ENCODE measurements at places on chromosomes 11 and 22.

- DNase-seq, result no peak
Observed at GRCh38 chr11:102001657-102002338, 45.4 kb upstream of the CFAP300 start.

DNA sequence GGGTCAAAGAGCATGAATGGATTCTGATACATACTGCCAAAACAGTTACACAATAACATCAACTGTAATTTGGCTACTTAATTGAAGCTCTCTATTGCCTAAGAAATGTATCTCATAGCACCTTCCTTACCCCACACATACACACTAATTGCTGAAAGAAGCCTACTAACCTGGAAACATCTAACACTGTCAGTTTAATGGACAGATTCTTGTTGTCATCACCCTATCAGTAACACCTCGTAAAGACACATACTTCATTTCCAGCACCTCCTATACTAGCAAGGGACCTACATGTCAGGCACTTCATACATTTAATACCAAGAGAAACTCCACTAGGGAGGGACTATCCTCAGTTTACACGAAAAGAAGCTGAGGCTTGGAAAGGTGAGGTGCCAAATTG lies 9.9 kb downstream of the NAP1L4 start:
- no peak for DNase-seq

DNA sequence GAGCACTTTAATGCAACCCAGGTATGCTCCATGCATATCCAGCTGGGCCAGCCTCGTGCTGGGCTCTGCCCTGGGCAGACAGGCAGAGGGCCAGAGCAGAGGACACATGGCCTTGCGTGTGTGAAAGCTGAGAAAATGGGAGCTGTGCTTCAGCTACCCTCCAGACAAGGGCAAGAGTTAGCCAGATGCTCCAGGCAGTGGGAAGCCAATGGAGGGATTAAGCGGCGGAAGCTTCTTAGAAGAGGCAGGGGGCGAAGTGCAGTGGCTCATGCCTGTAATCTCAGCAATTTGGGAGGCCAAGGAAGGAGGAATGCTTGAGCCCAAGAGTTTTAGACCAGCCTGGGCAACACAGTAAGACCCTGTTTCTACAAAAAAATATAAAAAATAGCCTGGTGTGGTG lies 9.8 kb upstream of the ARHGEF17 start:
- no peak for DNase-seq

- DNase-seq, result no peak
Observed at GRCh38 chr11:2760196-2760871, 60.5 kb upstream of the KCNQ1OT1 start.

GRCh38 chr11:10405865-10406592 lies 49.0 kb upstream of the AMPD3 start:
- DNase-seq, result peak; percentile 16

GRCh38 chr11:75286826-75287465 lies 46.4 kb downstream of the TPBGL start:
- no peak for DNase-seq

DNA sequence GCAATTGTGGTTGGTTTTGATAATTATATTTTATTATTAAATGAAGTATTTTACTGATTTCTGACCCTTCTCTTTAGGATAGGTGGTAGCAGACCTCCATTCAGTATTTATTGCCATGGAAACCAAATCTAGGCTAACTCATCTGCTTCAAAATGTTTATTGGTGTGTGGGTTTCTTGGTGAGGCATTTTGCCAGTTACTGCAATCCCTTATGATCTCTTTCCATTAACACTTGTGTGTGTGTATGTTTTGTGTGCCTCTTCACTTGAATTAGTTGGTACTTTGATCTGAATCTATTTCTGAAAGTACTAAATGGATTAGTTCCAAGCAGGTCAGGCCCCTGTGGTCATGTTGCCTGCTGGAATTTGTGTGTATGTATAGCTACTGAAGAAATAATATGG lies 184.4 kb upstream of the C11orf87 start:
- DNase-seq, result no peak

- no peak for DNase-seq
Observed at GRCh38 chr22:49553076-49553475, 274.6 kb downstream of the BRD1 start.

GRCh38 chr11:100791860-100792259 lies 104.8 kb downstream of the ARHGAP42 start:
- DNase-seq, result no peak

- no peak for DNase-seq
Observed at GRCh38 chr11:32706985-32707741, 87.3 kb downstream of the CCDC73 start.

DNA sequence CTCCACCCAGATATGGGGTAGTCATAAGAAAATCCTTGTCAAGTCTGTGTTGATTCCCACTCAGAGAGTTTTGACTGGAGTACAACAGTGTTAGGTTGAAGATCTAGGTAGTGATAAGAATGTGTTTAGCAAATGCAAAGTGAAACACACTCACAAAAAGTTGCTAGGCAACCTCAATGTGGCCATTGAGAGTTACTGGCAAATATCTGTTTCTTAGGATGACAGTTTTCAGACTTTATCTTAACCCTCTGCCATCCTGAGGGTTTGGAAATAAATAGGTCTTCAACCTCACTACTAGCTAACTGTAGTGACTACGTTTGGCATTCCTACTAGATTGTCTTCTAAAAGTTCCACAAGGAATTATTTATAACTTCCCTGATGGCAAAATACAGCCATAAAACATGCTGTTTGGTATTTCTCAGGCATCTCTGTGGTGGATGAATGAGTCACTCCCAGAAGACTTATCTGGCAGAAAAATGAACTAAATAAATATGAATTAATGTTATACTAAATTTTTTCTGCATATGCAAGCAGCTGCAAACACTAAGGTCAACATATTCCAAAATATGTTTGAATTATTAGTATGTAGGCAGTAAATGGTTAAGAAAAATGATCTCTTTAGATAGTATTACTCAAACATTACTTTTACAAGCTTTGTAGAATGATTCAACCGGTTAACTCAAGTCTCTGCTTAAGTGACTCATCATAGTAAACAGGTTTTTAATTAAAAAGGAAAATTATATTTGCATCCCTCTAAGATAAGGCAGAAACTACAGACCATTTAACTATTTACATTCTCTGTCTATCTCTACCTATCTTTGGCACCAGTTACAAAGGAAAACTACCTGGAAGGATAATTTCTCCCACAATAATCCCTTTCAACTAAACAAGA lies 17.1 kb upstream of the SYTL2 start:
- DNase-seq, result no peak

DNA sequence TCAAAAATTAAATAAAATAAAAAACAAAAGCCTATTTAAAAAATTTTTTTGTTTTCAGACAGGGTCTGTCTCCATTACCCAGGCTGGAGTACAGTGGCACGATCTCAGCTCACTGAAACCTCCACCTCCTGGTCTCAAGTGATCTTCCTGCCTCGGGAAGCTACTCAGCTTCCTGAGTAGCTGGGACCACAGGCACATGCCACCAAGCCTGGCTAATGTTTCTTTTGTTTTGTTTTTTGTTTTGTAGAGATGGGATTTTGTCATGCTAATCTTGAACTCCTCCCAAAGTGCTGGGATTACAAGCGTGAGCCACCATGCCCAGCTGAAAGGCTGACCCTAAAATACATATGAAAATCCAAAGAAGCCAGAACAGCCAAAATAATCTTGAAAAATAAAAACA lies 20.4 kb upstream of the L3MBTL2 start:
- no peak for DNase-seq
